Esophagus mucosa (tissue), 1 donor: ENCODE measurements at places on chromosomes 3 and 15. TPM values are rescaled to one million over a fixed set of nuclear protein-coding genes. Genes with fewer than 3 reads are reported as not detected.
A peak's percentile ranks its signal among the peaks of the same experiment; 100 is the strongest.

DNA sequence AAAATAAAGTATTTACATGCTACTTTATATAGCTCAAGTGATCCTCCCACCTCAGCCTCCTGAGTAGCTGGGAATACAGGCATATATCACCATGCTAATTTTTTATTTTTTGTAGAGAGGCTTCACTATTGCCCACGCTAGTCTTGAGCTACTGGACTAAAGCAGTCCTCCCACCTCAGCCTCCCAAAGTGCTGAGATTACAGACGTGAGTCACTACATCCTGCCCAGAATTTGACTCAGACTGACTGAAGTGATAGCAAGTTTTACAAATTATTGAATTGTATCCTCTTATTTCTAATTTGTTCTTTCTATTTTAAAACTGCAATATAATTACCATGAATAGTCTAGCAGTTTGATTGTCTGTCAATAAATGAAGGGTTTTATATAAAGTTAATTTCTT is 210.3 kb upstream of the CGNL1 start:
- no peak for ATAC-seq

Gene CCRL2
- 0.24 TPM for total RNA-seq

- peak; percentile 47 for ATAC-seq
These were observed 15.6 kb downstream of the CHST2 start for GRCh38 chr3:143135150-143135549.

DNA sequence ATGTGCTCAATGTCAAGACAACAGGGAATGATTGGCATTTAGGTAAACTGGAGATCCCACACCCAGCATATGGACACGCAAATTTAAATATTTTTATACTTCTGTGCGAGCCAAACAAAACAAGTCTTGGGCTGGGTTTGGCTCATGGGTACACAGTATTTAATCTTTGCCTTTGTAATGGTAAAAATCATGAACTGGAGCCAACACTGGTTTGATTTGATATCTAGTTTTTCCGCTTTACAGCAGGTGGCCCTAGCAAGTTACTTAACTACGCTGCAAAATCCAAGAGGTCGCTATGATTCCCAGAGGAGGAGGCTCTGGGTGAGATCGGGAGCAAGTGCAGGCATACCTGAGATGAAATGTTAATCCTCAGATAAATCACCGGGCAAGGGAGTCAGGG is 207.9 kb upstream of the SATB1 start:
- ATAC-seq: no peak

GRCh38 chr3:58006661-58007060 is 1.6 kb upstream of the FLNB start:
- peak; percentile 28 for ATAC-seq

DNA sequence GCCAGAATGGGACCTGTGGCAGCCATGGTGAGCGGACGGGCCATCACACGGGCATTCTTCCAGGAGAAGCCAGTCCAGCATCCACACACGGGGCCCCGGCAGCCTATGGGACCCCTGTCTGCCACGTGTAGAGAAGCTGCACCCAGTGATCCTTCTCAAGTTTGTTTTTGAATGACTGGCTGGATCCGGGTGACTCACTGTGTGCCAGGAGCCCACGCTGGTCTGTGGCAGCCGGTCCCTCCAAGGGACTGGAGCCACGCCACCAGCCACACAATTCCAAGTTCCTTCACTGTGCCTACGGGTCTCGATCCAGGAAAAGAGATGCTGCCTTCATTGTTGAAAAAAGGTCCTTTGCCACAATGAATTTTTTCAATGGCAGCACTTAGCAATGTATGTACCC is 58.1 kb downstream of the ATP10A start:
- no peak for ATAC-seq

Gene GPR27
- total RNA-seq: 4.3 TPM

DNA sequence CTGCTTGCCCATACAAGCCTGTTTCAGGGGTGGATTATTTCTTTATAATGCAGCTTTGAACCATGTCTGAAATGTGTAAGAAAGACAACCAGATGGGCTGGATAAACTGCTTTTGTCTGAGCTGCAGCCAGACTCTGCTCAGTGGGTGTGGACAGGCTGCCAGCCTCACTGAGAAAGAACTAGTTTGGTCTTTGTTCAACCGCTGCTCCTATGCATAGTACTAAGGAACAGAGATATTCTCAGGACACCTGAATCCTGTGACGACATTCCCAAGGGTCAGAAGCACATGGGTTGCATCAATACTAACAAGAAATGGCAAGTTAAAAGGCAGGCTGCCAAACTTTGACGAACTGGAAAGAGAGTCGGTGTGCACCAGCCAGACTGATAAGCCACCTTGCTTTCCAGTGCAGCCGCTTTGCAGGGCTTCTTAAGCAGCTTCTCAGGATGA is 57.2 kb downstream of the PLD1 start:
- peak; percentile 97 for ATAC-seq

Gene GPR176
- 0.40 TPM for total RNA-seq
